ENCODE measurements at places on chromosomes 5 and 9.
A peak's percentile ranks its signal among the peaks of the same experiment; 100 is the strongest.

GRCh38 chr9:133813749-133814585 is 75.8 kb upstream of the SARDH start:
- no peak for DNase-seq

- no peak for DNase-seq
These were observed 1048.1 kb upstream of the ACO1 start for GRCh38 chr9:31336386-31336785.

DNA sequence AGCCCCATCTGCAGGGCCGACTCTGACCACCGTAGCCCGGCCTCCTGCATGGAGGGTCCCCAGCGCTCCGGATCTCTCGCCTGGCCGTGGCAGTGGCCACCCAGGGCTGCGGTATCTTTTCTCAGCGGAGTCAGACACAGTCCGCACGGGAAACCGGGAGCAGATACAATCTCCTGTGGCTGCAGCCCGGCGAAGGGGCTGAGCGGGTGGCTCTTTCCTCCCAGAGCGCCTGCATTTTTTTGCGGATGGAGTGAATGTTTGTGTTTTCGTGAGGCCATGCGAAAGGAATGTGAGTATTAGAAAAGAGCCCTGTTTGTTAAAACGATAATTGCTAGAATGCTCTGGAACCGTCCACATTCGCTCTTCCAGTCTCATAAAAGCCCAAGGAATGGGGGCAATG is 53.4 kb upstream of the PTCH1 start:
- DNase-seq, result no peak

GRCh38 chr9:120931231-120932085 is 4.9 kb upstream of the TRAF1 start:
- DNase-seq, result peak; percentile 60

GRCh38 chr5:122435761-122436160 is 123.7 kb downstream of the SNCAIP start:
- no peak for DNase-seq
